ENCODE measurements at places on chromosomes 3 and 15. TPM values are rescaled to one million over a fixed set of nuclear protein-coding genes. Genes with fewer than 3 reads are reported as not detected.

DNA sequence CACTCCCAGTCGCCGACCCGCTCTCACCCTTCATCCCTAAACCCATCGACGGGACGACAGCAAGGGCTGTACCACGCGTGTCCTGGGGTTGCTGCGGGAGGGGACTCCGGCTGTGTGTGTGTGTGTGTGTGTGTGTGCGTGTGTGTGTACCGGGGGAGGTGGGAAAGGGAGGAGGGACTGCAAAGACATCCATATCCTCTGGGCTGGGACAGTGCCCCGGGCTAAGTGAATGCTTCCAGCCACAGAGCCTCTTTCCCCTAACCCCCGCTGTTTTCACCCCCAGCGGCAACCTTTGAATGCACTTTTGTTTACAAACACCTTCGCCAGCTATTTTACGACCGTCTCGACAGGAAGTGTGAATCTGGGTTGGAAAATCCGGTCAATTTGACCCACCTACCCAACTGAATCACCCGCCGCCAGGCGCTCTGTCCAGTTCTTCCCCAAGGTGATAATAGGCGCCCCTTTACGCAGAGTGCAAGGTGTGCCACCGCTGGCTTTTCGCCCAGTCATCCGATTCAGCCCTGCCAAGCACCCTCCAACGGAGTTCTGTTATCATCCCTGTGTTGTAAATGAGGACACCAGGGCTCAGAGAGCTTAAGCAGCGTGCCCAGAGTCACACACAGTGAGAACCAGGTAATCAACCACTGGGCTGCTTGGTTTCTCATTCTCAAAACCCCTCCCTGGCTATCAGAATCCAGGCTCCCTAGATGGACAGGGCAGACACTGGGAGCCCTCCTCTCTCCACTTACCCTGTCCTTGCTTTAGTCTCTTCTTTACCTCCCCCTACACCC is 739 bp upstream of the AMOTL2 start:
- DNase-seq, result peak; percentile 84

Gene MEX3B
- 2.0 TPM for total RNA-seq

GRCh38 chr3:42708611-42709151 is 6.1 kb upstream of the HHATL start:
- no peak for DNase-seq

GRCh38 chr15:68704496-68705021 is 116.1 kb downstream of the ANP32A start:
- DNase-seq, result peak; percentile 18

GRCh38 chr3:23981136-23981535 is 36.0 kb downstream of the NR1D2 start:
- no peak for DNase-seq

DNA sequence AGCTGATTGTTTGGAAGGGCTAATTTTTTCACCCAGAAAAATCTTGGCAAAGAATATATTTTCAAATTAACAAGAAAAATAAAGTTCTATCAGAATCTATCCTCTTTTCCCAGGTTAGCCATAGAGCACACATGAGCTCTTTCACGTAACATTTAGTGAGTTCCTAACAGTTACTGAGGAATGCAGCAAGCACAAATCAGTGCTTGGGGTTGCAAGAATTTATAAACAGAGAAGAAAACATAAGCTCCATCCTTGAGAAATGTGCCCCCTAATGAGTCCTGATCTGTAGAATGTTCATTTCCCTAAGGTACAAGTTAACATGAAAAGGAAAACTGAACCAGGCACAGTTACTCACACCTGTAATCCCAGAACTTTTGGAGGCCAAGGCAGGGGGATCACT is 13.9 kb downstream of the EOGT start:
- DNase-seq, result no peak

DNA sequence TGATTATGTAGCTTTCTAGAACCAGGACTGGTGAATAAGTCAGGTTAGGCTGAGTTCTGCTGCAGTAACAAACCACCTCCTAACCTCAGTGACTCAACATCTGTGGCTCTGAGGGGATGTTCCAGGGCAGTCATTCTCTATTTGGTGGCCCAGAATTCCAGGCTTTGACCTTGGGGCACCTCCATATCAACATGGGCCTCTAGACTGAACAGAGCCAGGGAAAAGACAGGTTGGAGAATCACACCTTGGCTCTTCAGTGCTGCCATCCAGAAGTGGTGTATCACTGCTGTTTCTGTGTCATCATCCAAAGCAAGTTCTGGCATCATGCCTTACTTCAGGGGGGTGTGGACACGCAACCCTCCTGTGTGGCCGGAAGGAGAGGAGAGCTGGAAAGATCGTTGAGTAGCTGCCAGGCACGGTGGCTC is 15.3 kb downstream of the ZBTB47 start:
- no peak for DNase-seq

DNA sequence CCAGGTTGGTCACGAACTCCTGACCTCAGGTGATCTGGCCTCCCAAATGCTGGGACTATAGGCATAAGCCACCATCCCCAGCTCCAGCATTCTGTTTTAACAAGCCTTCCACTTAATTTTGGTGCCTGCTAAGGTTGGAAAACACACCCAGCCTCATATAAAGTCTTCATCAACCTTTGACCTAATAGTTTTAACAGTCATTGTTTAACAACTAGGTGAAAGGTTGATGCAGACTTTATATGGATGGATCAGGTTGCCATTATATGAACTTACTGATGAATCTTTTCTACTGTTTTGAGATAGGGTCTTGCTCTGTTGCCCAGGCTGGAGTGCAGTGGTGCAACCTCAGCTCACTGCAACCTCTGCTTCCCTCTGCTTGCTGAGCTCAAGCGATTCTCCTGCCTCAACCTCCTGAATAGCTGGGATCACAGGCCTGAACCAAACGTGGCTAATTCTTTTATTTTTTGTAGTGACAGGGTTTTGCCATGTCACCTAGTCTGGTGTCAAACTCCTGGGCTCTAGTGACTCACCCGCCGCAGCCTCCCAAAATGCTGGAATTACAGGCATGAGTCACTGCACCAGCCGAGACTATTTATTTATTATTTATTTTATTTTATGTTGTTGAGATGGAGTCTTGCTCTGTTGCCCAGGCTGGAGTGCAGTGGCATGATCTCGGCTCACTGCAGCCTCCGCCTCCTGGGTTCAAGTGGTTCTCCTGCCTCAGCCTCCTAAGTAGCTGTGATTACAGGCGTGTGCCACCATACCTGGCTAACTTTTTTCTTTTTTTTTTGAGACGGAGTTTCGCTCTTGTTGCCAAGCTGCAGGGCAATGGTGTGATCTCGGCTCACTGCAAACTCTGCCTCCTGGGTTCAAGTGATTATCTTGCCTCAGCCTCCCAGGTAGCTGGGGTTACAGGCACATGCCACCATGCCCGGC is 3.1 kb upstream of the RPAP1 start:
- peak; percentile 41 for DNase-seq

Data from Calu3 (cell line).